ENCODE measurements at places on chromosomes 16 and 17.

- no peak for DNase-seq
Observed at GRCh38 chr17:10743316-10744009, 13.6 kb upstream of the TMEM220 start.

DNA sequence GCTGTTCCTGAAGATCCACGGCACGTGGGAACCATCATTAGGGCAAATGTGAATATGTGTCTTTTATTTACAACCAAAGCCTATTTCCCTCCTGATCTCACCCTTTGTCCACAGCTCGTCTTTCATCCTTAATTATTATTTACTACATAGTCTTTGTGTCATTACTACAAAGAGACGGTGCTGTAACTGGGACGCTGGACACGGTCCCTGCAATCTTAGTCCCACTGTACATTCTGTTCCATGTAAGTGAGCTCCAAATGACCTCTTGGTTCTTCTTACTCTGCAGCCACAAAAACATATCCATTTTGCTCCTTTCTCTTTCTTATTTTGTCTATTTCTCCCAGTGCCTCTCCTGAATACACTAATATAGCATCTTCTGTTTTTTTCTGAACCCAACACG is 12.7 kb upstream of the KRT23 start:
- no peak for DNase-seq

- DNase-seq = no peak
Observed at GRCh38 chr17:4332296-4332970, 34.0 kb downstream of the UBE2G1 start.

DNA sequence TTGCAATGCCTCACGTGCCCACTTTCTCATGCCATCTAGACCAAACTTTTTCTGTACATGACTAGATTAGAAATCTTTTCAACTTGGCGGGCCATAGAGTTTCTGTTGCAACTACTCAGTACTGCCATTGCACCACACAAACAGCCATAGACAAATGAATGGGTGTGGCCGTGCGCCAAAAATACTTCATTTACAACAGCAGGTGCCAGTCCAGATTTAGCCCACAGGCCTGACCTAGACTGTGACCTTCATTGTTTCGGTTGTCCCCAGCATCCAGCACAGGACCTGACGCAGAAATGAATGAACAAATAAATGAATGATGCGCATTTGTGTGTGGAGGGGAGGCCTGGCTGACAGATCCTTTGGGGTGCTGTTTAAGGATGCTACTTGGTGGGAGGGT is 14.3 kb upstream of the PDK2 start:
- no peak for DNase-seq

- DNase-seq = no peak
Observed at GRCh38 chr16:57364143-57364542, 5.6 kb downstream of the CCL22 start.

GRCh38 chr17:62892870-62893338 is 73.1 kb upstream of the TANC2 start:
- DNase-seq = peak; percentile 0

- no peak for DNase-seq
Observed at GRCh38 chr16:74898659-74899058, 86.3 kb downstream of the WDR59 start.

GRCh38 chr17:69424287-69425041 is 10.0 kb downstream of the MAP2K6 start:
- no peak for DNase-seq

Measured in stimulated activated CD8-positive, alpha-beta memory T cell treated with anti-CD3 and anti-CD28 coated beads, Interleukin-4, amount 100 ng/mL, for 24 hours (primary cell).